ENCODE measurements at places on chromosomes 12 and 14. TPM values are rescaled to one million over a fixed set of nuclear protein-coding genes. Genes with fewer than 3 reads are reported as not detected.

The MANSC1 gene
- 0.66 TPM for total RNA-seq

The TMEM30B gene
- 0.25 TPM for total RNA-seq

The RPL10L gene
- total RNA-seq, result not detected

The RDH12 gene
- not detected for total RNA-seq

The CLEC2A gene
- total RNA-seq, result not detected

The HECTD4 gene
- 45.9 TPM for total RNA-seq

The AHNAK2 gene
- 0.05 TPM for total RNA-seq

The SOAT2 gene
- total RNA-seq, result 0.45 TPM

The RND1 gene
- total RNA-seq, result 1.6 TPM

The FAM181A gene
- total RNA-seq, result not detected

The SYNDIG1L gene
- total RNA-seq, result not detected

The GLS2 gene
- 0.89 TPM for total RNA-seq

The WDR89 gene
- 22.1 TPM for total RNA-seq

The CLEC4D gene
- not detected for total RNA-seq

The RNASE7 gene
- not detected for total RNA-seq

The TSPAN9 gene
- total RNA-seq, result not detected

The OTOGL gene
- total RNA-seq, result not detected

The GARIN6 gene
- not detected for total RNA-seq
